ENCODE measurements at places on chromosomes 3 and 15. TPM values are rescaled to one million over a fixed set of nuclear protein-coding genes. Genes with fewer than 3 reads are reported as not detected.

DNAH1 gene
- polyA plus RNA-seq: 14.8 TPM

DNA sequence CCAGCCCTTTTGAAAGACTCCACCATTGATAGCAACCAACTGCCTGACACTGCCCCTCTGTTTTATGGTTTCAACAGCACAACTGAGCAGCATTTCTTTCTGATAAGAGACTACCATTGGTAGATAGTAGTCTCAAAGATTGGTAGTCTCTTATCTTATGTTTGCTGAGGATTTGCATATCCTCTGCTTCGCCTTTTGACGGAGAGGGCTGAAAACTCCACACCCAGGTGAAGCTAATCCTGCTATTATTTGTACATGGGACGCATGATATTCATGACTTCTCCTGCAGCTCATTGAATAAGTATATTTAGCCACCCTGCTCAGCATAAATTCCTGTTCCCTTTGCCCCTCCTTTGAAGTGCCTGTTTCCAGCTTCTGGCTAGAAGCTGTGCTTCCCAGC is 119.4 kb upstream of the STRIT1 start:
- DNase-seq: no peak

GRCh38 chr3:72418244-72418643 is 430.0 kb downstream of the SHQ1 start:
- no peak for DNase-seq

- DNase-seq: no peak
Observed at GRCh38 chr15:80844011-80844732, 65.0 kb downstream of the CEMIP start.

DNA sequence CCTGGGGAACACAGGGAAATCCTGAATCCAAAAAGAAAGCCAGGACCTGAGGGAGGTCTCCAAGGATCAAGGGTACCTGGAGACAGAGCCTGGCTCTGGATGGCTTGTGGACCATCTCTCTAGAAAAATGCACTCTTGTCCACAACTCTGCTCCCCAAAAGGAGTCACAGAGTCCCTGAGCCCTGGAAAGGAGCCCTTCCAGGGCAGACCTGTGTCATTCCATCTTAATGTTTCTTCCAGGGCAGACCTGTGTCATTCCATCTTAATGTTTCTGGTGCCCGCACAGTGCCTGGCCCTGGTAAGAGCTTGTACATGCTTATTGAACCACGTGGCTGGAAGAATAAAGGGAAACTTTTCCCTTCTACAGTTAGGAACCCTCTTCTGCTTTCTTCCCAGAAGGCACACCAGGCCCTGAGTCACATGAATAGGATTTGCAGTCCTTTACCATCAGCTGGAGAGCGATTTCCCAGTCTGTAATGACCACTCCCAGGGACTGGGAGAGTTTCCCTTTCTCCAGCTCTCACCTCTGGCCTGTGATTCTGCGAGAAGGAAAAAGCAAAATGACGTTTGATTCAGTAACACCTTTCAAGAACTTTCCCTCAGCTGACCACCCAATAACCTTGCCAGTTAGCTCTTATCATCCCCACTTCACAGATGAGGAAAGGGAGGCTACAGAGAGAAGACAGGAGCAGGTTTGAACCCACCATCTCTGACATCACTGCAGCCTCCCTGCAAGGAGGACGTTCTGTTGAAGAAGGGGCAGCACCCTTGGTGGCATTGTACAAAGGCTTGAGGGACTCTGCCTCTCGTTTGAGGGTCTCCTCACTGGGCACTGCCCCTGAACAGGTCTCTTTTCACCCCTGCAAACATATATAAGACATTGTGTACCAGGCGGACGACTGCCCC is 35.8 kb upstream of the SLCO2A1 start:
- no peak for DNase-seq

GRCh38 chr3:167901138-167901537 is 165.6 kb downstream of the SERPINI1 start:
- no peak for DNase-seq

PLAAT1 gene
- polyA plus RNA-seq: 3.6 TPM

All from left kidney (tissue), 8 donors.